Nucleus accumbens (tissue), 56 donors: ENCODE measurements at places on chromosomes 12 and 14.

- no peak for DNase-seq
Observed at GRCh38 chr12:41485203-41485602, 297.1 kb downstream of the PDZRN4 start.

DNA sequence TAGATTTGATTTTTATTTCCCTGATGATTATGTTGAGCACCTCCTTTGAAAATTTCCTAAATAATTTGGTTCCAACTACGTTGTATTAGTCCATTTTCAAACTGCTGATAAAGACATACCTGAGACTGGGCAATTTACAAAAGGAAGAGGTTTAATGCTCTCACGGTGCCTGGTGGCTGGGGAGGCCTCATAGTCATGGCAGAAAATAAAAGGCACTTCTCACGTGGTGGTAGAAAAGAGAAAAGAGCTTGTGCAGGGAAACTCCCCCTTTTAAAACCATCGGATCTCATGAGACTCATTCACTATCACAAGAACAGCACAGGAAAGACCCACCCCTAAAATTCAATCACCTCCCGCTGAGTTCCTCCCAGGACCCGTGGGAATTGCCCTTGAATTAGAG, 372.3 kb downstream of the RPL10L start:
- DNase-seq, result no peak

GRCh38 chr12:55250944-55251343, 6.5 kb downstream of the OR6C74 start:
- DNase-seq, result no peak

DNA sequence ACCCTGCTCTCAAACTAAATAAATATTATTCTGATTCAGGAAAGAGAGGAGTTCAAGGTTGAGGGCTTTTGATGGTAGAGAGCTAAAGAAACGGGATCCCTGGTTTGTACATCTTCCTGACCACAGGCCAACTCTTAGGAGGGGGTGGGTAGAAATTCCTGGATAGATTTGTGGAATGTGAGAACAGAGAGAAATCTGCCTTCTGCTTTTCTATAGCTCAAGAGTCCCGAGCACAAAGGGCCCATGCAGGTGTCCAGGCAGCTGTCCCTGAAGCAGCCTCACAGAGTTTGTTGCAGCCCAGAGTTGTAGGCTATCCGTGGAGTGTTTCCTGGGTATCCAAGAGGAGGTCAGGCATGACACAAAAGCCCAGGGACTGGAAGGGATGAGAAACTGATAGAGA, 198.6 kb downstream of the BCAT1 start:
- no peak for DNase-seq

DNA sequence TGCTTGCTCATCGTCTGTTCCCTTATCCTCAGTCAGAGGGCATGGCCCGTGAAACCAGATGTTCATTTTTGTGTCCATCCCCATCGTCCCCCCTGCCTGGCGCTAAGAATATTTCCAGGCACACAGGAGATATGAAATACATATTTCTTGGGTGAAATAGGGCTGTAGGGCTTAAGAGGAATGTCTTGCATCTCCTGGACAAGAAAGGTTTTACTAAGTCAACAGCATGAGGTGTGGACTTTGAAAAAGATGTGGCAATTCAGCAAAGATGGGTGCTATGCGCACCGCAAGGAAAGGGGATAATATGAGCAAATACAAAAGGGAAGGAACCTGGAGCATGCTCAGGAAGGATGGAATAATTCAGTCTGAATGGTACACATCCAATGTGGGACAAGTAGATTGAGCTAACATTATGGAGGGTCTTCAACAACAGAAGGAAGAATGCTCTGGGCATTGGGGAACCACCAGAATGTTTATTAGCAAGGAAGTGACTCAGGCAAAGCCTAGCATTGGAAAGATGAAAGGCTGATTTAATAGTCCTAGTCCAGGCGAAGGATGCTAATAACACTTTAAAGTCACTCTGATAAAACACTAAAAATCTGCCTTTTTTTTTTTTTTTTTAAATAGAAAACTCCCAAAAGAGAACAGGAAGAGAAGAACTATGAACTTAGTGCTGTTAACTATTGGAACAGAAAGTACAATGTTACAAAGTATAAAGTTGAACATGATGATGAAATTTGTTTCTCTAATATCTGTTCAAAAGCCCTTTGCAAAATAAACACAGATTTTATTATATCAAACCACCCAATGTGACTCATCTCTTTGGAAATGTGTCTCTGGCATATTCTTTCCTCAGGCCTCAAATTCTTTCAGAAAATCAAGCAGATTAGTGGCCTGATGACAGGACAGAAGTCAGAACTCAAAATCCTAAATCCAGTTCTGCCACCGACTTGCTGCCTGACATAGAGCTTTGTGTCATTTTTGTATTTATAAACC, 449.5 kb downstream of the BCAT1 start:
- no peak for DNase-seq

DNA sequence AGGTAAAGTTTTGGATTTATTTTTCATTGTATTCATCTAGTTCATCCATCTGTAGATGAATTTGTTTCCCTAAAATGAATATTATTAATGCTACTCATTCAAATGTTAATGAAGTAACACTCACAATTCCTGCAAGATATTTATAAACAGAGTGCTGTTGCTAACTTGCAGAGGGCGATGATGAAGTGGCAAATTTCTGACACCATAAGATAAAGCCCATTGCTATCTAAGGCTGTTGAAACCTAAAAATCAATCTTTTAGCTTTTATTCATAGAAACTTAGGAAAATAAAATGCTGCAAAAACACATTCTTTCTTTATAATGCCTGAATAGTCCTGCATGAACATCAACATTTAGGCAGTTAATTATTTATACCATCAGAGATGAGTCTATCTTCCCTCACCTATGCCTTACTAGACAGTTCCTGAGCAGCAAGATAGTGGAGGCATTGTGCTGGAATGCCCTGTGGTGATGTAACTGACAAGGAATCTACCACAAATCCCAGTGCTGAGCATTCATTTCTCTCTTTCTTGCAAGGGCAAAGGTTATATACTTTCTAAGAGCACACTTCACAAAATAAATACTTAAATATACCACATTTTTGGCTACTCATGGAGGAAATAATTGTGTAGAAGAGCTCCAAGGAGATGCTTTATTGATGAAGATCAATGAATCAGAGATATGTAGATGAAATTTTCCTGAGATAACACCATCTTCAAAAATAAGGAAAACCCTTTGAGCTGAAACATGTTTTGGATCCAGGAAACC, 57.6 kb downstream of the LMNTD1 start:
- no peak for DNase-seq

DNA sequence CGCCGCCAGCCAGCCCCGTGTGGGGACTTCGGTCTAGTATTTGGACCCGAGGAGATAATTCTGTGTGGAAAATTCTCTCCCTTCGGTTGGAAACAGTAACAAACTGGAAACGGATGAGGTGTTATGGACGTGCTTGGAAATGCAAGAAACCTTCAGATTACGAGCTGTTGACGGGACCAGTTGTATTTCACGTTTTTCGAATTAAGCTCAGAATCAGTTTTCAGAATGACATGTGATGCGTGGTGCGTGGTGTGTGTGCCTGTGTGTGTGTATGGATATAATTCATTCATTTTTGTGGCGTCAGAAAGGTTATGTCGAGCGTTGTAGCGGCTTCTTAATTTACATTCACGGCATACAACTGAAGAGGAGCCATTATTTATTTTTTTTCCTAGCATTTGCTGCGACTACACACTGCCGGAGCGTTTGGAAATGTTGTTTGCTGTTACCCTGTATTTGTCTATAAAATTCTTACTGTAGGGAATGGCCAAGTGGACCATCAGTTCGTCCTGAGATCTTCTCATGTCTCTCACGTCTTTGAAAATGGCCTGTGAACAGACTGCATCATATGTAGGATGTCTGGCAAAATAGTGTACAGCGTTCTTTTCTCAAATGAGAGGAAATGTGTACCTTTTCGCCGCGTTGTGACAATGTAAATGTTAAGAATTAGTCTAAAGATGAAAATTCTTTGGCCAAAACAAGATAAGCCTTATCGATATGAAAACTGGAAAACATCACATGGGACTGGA, 1.3 kb downstream of the TRAF3 start:
- no peak for DNase-seq

- DNase-seq, result no peak
Observed at GRCh38 chr12:132807295-132808092, 21.2 kb downstream of the GOLGA3 start.

- DNase-seq, result no peak
Observed at GRCh38 chr12:80556566-80556965, 112.5 kb downstream of the PTPRQ start.

DNA sequence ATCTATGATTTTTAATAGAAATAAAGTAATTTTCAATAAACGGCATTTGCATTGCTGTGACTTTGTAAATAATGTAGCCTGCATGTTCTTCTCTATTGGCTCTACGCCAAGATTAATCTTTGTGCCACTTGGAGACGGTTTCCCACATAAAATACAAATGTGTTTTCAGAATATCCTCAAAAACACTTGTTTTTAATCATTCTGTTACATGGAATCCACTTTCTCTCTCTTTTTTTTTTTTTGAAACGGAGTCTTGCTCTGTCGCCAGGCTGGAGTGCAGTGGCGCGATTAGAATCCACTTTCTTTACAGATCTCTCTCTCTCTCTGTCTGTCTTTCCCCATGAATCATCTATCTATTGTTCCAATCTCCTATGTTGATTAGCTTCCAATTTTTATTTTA, 22.8 kb upstream of the SSPN start:
- no peak for DNase-seq

DNA sequence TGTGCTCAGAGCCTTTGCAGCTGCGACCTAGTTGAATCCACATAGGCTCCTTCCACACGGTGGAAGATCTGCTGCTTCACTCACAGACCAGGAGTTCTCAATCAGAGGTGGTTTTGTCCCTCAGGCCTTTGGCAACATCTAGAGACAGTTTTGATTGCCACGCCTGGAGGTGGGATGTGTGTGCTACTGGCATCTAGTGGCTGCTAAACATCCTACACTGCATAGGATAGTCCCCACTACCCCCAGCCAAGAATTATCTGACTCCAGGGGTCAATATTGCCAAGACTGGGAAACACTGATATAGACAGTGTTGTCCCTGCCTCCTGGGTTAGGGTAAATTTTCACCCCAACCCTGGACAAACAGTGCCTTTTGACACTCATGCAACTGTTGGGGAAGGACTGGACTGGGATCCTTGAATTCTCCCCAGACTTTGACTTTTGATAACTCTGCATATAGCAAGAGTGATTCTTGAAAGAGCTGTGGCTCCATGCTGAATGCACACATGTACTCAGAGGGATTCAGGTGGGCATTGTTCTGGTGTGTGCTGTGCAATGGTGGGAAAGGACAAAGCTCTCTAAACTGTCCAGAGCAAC, 39.8 kb downstream of the BAZ2A start:
- DNase-seq, result no peak

DNA sequence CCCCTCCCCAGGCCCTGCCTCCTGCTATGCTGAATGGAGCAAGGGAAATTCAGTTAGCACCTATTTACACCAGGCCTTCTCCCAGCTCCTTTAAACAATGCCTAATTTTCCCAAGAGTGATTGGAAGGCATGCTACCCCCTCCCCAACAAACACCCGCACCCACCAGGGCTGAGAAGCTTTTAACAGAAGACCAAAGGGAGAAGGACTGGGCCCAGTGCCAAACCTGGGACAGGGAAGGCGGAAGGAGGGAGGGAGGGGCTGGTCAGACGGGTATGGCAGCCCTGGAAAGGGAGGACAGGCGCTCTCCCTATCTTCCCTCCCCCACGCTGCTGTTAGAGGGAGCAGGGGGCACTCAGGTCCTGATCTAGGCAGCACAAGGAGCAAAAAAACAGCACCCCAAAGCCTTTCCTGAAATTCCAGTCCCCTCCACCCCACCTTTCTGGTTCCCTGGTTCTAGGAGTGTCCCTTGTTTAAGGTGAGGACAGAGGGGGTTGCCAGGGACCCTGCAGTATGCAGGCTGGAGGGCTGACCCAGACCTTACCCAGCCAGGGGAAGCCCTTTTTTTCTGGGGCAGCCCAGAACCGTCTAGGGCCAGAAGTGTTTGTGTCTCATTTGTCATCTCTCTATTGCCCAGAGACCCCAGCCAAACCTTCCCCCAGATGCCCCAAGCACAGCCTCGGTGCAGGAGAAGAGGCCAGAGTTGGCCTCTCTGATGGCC, 2.4 kb upstream of the KRT8 start:
- DNase-seq, result no peak

DNA sequence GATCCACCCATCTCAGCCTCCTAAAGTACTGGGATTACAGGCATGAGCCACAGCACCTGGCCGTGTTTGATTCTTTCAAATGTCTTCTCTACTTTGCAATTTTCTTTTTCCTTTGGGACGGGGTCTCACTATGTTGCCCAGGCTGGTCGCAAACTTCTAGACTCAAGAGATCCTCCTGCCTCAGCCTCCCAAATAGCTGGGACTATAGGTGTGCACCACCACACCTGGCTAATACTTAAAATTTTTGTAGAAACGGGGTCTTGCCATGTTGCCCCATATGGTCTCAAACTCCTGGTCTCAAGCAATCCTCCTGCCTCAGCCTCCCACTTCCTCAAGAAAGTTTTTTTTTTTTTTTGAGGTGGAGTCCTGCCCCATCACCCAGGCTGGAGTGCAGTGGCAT, 1.7 kb downstream of the GATC start:
- DNase-seq, result no peak

- no peak for DNase-seq
Observed at GRCh38 chr12:32567296-32567674, 111.8 kb upstream of the DNM1L start.

- DNase-seq, result no peak
Observed at GRCh38 chr12:75641031-75641780, 129.8 kb upstream of the KRR1 start.

DNA sequence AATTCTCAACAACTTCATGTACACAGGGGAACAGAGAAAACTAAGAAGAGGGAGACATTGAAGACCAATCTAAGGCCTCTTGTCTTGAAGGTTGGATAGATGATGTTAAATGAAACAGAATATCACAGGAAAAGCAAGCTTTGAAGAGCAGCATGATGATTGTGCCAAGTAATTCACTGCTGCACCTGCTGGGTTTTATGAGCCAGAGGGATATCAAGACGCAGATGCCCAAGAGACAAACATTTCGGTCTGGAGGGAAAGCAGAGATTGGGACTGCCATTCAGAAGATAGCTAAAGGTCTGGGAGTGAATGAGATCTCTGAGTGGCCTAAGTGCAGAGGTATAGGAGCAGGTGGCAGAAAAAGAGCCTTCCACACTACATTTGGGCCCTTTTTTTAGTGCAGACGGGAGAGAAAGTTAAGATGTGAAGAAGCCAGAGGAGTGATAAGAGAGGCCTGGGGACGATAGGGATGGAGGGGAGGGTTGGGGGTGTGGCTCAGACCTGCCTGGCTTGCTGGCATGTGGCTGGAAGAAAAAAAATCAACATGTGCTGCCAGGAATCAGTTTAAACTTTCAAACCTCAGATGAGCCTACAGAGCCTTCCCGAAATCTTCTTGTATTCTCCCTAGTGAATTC, 200.6 kb downstream of the AEBP2 start:
- no peak for DNase-seq

- no peak for DNase-seq
Observed at GRCh38 chr12:79524507-79525148, 166.1 kb downstream of the PAWR start.

DNA sequence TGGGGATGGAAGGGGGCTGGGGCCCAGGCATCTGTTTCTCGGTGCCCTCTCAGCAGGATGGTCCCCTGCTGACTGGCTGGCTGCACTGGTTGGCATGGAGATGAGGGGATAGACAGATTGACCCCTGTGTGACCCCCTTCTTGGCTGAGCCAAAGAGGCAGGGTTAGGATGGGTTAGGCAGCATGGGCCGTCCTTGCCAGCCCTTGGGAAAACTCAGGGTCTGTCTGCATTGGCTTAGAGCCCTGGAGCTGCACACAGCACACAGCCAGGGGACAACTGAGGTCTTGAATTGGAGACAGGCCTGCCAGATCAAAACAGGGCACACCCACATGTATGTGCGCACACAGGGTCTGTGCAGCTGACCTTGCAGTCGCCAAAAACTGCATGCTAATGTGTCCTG, 11.2 kb upstream of the LRP1-AS start:
- DNase-seq, result no peak

- no peak for DNase-seq
Observed at GRCh38 chr12:52686756-52687487, 6.7 kb upstream of the KRT1 start.
